ENCODE measurements at places on chromosomes 5 and 9. TPM values are rescaled to one million over a fixed set of nuclear protein-coding genes. Genes with fewer than 3 reads are reported as not detected.

The HTR4 gene
- 0.20 TPM for polyA plus RNA-seq

The CCL19 gene
- 10.5 TPM for polyA plus RNA-seq

The ANKRD18B gene
- 7.2 TPM for polyA plus RNA-seq

The SHISAL2B gene
- not detected for polyA plus RNA-seq

The PTPDC1 gene
- 1.00 TPM for polyA plus RNA-seq

The PDGFRB gene
- 9.6 TPM for polyA plus RNA-seq

The LEAP2 gene
- polyA plus RNA-seq = 2.2 TPM

The SRP19 gene
- 69.6 TPM for polyA plus RNA-seq
